Effector memory CD8-positive, alpha-beta T cell (primary cell): ENCODE measurements at places on chromosomes 3 and 15.

- no peak for DNase-seq
Measured at GRCh38 chr15:99709243-99709986, 23.8 kb downstream of the LYSMD4 start.

- DNase-seq, result no peak
Measured at GRCh38 chr3:153330901-153331300, 168.9 kb downstream of the RAP2B start.

DNA sequence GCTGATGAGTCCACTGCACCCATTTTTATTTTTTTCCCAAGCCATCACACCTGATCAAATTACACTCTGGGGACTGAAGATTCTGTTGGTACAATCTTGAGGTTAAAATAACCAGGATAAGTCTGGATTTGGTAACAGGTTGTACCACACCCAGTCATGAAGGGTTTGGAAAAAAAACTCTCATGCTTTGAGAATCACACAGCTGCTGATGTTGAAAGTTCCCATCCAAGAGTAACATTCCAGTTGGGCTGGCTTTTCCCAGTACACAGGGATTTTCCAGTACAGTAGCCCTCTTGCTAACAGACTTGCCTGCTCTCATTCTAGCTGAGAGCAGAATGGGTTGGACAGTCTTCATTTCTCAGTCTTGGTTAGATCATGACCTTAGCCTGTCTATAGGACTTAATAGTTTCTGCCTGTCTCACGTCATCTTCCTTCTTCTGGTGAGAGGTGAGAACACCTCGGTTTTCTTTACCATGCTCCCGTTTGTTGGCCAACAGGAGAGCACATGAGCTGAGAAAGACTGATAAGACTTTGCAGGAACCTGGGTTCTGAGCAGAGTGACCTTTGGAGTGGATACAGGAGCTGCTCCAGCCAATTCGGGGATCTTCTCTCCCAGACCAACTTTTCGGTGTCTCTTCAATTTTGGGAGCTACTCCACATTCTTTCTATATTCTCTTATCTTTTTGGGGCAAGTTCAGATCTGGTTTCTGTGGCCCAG lies 300.1 kb upstream of the LYSMD4 start:
- no peak for DNase-seq

- DNase-seq, result no peak
Measured at GRCh38 chr15:51320843-51321242, 17.6 kb downstream of the CYP19A1 start.

GRCh38 chr15:62840526-62841268 lies 201.8 kb upstream of the TPM1 start:
- no peak for DNase-seq

DNA sequence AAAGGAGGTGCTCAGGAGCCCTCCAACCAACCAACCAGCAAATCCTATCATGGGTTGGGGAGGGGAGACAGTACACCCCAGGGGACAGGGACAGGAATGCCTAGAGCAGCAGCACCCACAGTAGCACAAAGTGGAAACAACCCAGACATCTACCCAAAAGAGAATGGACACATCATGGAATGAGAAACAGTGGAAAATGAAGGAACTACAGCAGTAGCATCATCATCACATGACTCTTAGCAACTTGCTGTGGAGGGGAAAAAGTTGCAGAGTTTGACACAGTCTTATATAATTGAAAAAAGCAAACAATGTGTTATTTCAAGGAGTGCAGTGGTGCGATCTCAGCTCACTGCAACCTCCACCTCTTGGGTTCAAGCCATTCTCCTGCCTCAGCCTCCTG lies 11.0 kb downstream of the C3orf22 start:
- DNase-seq, result no peak

DNA sequence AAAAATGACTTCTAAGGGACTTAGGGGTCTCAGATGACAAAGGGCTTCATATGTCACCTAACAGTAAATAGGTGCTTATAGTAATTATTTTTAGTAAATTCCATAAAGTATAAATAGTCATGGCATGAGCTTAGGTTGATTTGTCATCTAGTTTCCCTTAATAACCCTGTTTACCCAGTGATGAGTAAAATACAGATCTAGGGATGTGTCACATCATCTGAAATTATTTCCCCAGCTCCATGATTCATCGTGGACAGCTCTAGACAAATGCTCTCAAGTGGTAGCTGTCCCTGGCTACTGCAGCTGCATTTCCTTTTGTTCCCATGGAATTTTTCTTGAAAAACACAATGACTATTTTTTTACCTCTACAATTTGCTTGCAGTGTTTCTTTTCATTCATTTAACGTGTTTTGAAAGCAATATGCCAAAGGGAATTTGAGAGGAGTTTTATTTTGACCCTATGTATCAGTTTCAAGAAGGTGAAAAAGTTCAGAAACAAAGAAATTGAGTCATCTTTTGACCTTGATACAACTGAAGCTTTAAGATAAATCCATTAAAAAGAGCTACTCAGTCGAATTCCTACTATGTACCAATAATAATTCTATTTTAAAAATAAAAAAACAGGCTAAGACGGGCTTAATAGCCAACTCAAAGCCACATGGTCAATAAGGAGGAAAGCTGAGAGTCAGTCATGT lies 241.6 kb downstream of the KCNMB2 start:
- no peak for DNase-seq

DNA sequence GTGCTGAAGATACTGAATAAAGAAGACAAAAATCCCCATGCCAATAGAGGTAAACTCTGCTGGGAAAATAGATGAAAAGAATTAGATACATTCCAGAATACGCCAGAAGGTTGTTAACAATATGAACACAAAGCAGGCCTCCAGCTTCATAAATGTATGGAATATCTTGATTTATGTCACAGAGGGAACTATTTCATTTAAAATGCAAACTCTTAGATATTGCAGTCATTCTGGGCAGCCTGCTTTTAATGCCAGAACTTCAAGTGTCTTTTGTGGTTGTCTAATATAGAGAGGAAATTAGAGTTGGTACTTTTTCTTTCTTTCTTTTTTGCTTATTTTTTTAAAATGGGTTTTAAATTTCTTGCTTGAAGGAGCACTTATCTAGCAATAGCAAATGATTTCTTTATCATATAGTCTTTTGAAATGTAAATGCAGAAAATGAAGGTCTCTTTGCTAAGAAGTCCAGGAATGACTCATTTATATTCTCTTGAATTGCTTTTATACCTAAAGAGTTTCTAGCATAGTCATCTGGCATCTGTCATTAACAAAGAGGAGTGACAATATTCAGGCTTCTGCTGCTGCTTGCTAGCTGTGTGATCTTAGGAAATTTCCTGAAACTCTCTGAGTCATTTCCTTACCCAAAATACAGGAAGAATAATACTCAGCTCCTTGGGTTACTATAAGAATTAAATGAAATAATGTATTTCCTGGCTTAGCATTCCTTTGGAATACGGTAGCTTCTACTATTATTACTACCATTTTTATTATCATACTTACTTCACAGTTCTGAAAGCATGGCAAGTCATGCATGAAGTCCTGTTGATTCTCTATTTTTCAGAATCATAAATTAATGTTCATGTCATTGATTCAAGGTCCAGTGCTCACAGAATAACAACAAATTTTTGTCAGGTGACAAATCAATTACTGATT lies 527.6 kb downstream of the DIPK2A start:
- no peak for DNase-seq

DNA sequence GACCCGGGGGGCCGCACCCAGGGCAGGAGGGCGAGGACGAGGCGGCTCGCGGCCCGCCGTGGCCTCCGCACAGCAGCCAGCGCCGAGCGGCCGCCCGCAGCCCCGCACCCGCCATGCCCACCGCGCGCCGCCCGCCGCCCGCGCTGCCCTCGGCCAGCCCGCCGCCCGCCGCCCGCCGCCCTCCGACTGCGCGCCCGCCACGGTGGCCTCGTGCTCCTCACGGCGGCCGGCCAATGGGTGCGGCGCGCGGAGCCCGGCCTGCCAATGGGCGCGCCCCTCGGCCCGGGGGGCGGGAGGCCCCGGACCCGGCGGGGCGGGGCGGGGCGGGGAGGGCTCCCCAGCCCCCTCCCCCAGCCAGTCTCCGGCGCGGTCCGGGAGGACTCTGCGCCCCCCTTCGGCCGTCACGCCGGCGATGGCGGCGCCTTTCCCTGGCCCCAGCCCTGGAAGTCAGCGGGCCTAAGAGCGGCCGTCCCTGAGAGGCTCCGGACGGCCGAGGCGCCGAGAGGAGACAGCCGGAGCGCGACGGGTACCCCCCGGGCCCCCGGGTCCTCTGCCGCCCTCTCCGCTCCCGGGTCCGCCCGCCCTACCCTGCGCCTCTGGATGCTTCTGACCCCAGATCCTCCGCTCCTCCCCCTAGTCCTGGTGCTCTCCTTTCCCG lies at the start of gene NT5DC2:
NT5DC2 (minus strand) TSS at position 235 of the 658 bp plus-strand sequence; CDS start at position 115, 120 bp downstream.
- peak; percentile 52 for DNase-seq

DNA sequence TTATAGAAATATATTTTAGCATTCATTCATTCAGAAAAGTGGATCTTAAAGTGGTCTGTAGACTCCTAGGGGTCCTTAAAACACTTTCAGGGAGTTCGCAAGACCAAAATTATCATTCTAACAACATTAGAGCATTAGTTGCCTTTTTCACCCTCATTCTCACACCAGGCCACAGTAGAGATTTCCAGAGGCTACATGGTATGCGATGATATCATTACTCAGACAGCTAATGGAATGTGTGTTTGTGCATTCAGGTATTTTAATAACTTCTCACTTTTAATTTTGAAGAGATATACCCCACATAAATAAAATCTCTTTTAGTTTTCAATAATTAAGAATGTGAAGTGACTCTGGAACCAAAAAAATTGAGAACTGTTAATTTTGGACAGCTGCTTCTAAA lies 206.9 kb downstream of the NSUN3 start:
- DNase-seq, result no peak

- DNase-seq, result no peak
Measured at GRCh38 chr3:31185062-31185357, 290.5 kb upstream of the GADL1 start.

- DNase-seq, result no peak
Measured at GRCh38 chr3:178826435-178827123, 245.0 kb downstream of the ZMAT3 start.

GRCh38 chr3:154783061-154783460 lies 297.1 kb upstream of the MME start:
- DNase-seq, result no peak

DNA sequence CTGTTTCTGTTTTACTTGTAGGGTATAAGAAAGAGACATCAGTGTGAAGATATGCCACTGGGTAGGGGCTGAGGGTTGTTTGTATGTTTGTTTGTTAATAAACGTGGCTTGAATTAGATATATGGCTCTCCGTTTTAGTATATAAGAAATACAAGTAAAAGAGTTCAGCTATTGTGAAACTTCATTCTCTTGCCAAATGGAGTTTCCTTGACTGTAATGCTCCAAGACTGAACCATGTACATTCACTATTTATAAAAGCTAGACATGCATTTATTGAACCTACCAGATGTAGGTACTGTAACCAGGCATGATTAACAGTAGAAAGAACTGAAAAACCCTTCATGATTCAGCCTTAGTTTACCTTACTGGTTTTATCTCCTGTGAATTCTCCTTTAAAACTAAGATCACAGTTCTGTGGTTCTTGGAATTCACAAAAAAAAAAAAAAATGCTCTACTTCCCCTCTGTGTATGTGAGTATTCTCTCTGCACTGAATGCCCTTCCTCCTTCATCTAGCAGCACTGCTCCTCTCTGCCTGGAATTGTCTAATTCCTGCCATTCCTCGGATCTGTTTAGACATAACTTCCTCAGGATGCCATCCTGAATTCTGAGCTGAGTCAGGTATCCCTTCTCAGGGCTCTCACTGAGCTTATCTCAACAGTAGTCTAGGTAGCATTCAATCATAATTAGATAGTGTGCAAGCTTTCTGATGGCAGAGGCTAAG lies 504.4 kb downstream of the FHIT start:
- DNase-seq, result no peak

- no peak for DNase-seq
Measured at GRCh38 chr3:15450438-15451215, 23.2 kb downstream of the EAF1 start.

- no peak for DNase-seq
Measured at GRCh38 chr15:96345560-96346399, 15.3 kb downstream of the NR2F2 start.

- no peak for DNase-seq
Measured at GRCh38 chr3:12956316-12956660, 114.9 kb upstream of the RPL32 start.

GRCh38 chr3:13301286-13301987 lies 118.7 kb downstream of the NUP210 start:
- no peak for DNase-seq

GRCh38 chr3:102536456-102536855 lies 101.6 kb downstream of the ZPLD1 start:
- DNase-seq, result no peak

- no peak for DNase-seq
Measured at GRCh38 chr3:177158461-177158860, 38.8 kb downstream of the TBL1XR1 start.

DNA sequence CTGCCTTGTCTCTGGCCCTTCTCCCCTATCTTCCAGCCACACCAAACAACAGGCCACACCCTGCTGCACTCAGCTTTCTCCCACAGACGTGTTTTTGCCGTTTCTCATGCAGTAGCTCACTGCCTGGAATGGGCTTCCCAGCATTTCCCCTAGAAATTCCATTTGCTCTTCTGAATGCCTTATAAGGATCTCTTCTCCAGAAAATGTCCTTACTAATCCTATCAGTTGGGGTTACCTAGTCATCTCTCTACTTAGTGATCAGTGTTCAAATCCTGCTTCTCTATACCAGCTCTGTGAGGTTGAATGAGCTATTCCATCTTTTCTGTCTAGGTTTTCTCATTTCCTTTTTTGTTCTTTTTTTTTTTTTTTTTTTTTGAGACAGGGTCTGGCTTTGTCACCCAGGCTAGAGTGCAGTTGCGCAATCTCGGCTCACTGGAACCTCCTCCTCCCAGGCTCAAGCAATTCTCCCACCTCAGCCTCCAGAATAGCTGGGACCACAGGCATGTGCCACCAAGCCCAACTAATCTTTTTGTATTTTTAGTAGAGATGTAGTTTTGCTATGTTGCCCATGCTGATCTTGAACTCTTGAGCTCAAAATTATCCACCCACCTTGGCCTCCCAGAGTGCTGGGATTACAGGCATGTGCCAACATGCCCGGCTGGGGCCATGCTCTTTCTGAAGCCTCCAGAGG lies 98.2 kb upstream of the CHD2 start:
- DNase-seq, result no peak

DNA sequence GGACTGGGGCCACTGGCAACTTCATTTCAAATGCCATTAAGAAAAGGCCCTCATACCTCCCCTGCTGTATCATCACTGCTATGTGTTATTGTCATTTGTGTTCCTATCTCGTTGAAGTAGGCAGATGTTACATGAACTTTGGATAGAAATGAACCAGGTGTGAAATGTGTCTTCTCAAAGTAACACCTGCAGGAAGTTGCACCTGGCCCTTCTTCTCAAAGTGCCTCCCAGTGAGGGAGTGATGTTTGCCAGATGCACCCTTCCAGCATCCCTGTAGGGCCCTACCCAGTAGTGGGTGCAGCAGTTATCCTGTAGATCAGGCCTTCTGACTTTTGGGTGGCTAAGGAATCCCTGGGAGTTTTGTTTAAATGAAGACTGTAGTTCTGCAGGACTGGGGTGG lies 197.7 kb upstream of the CTNNB1 start:
- DNase-seq, result no peak

- no peak for DNase-seq
Measured at GRCh38 chr3:45516829-45517228, 77.7 kb upstream of the LIMD1 start.

- DNase-seq, result no peak
Measured at GRCh38 chr15:71291723-71292122, 176.5 kb downstream of the THSD4 start.
